ENCODE measurements at places on chromosomes 6 and 20. TPM values are rescaled to one million over a fixed set of nuclear protein-coding genes. Genes with fewer than 3 reads are reported as not detected.

BEND6 gene
- total RNA-seq: 4.2 TPM

ADGB gene
- total RNA-seq: not detected

DNA sequence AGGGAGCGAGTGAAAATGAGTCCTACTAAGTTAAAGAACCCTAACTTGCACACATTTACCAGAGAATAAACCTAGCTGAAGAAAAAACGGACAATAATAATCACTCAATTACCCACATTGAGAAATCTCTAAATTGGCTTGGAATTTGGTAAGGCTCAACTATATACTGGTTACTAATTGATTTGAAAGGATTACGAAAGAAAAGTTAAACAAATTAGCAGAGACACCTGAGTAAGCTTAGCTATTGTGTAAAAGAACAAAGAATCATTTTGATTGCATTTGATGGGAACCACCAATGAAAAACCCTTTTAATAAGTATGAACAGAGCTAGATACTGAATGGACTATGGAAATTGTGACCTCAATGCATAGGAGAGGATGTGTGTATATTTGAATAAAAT is 118.6 kb upstream of the ADGRF1 start:
- no peak for DNase-seq

GRCh38 chr6:14202947-14203346 is 85.4 kb downstream of the CD83 start:
- no peak for DNase-seq

DNA sequence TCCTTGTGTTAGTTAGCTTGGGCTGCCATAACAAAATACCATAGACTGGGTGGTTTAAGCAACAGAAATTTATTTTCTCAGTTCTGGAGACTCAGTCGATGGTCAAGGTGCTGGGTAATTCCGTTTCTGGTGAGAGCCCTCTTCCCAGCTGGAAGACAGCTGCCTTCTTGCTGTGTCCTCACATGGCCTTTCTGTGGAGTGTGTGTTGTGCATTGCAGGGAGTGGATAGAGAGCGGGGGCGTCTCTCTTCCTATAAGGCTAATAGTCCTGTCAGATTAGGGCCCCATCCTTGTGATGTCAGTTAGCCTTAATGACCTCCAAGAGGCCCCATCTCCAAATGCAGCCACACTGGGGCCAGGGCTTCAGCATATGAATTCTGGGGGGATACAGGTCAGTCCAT is 19.2 kb downstream of the CHMP4B start:
- DNase-seq: no peak

DNA sequence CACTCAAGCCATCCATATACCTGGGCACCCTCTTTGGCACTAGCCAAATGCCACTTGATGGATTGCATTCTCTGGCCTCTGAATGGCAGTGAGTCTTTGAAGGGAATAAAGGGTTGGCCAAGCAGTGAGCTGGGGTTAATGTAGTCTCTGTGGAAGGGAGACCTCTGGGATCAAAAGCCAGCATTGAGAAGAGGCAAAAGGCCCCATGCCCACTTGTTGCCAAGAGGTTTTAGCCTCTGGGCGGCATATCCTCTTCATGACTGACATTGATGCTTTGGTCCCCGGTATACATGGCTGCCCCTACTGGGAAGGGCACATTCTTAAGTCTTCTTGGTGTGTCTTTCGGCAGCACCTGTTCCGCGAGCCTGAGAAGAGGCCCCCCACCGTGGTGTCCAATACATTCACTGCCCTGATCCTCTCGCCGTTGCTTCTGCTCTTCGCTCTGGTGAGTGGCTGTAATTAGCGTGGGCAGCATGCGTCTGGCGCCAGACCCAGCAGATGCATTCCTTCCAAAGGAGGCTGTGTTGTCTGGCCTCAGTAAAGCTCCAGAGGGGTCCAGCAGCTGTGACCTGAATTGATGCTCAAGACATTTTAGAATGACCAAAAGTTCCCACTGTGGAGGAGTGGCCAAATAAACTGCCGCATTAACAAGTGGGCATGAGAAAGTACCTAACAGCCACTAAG is 29.5 kb downstream of the GHRH start:
- no peak for DNase-seq

GRCh38 chr6:100322886-100323285 is 141.8 kb downstream of the SIM1 start:
- DNase-seq: no peak

DNA sequence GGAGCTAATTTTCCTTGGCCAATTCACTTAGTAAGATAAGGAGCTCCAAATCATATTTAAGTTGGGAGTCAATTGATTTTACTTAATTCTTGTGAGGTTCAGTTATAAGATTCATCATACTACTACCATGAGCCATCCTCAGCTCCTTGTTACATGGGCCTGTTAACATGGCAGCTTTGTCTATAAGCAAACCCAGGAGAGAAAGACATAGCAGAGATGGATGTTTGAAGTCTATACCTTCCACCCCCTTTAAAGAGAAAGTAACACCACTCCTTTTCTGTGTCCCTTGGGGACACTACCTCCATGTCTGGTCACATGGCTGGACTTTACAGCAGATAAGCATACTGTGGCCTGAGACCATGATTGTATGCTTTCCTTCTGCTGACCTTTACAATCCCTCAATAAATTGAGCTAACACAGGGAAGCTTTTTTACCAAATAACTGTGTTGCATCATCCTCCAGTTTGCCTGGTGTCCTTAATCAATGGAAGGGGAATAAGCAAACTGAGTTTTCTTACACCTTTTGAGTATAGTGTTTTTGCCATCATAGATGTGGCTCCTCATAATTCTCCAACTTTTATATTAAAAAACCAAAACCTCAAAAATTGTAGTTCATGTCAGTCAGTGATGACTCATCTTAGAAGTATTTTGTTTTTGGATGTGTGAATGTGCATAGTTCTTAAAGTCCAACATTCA is 9.8 kb upstream of the ZNFX1 start:
- no peak for DNase-seq

DNA sequence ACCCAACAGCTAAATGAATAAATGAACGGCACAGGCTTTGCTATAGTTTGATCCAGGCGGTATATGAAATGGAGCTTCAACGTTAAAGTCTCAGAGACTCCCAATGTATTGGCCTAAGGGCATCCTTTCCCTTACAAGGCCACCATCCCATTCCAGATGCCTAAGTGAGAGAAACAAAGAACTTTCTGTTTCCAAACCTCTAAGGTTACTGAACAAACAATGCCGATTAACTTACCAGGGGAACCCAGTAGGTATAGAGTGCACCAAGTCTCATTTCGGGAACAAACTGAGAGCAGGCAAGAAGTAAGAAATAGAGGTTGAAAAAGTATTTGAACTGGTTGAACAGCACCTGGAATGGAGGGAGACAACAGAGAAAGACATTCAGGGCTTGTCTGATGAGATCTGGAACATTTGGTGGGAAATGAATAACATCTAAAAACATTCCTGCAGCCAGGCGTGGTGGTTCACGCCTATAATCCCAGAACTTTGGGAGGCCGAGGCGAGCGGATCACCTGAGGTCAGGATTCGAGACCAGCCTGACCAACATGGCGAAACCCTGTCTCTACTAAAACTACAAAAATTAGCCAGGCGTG is 42.5 kb downstream of the ATP9A start:
- no peak for DNase-seq

GRCh38 chr20:53408691-53409446 is 184.8 kb downstream of the ZNF217 start:
- no peak for DNase-seq

DNA sequence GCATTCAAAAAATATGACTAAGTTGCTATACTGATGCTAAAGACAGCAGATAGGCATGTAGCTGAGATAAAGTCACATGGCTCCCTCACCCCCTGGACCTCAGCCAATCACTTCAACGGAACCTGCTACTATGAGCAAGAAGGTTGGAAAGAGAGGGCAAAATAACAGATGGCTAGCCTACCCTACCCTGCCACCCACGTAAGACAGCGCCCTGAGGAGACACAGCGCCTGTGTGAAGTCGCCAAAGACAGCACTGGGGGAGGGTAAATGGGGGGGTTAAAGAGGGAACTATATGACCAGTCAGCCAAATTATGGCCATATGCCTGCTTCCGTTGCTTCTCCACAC is 163.2 kb downstream of the RALGAPA2 start:
- no peak for DNase-seq

DNA sequence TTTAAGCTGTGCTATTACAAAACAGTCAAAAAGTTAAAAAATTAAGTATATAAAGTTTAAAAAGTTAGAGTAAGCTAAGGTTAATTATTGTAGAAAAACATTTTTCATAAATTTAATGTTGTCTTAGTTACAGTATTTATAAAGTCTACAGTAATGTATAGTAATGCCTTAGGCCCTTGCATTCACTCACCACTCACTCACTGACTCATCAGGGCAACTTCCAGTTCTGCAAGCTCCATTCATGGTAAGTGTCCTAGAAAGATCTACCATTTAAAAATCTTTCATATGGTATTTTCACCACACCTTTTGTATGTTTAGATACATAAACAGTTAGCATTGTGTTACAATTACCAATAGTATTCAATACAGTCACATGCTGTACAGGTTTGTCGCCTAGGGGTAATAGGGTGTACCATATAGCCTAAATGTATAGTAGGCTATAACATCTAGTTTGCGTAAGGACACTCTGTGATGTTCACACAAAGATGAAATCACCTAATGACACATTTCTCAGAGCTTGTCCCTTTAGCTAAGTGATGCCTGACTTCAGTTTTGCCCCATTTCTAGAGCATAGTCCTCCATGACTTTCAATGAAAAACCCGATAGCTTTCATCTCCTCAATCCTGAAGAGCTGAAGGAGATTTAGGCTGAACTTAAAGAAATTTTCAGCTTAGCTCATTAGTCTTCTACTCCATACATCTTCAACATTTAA is 14.9 kb upstream of the HLA-DRA start:
- DNase-seq: no peak

DNA sequence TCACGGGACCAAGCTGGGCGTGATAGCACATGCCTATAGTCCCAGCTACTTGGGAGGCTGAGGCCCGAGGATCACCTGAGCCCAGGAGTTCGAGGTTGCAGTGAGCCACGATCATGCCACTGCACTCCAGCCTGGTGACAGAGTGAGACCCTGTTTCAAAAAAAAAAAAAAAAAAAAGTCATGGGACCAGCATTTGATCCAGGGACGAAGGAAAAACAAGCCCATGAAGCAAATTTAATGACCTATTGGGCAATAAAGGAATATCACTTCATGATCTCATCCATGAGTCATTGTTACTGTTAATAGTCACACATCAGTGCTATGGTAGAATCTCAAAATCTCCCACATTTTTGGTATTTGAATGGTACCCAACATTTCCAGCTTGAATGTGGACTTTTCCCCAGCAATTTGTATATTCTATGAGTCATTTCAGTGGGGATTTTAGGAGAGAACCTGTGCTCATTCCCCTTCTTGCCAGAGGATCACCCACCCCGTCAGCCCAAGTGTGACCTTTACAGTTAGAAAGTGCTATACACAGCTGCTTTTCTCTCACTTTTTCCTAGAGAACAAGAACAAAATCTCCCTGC is 8.5 kb upstream of the SOD2 start:
- no peak for DNase-seq

DNA sequence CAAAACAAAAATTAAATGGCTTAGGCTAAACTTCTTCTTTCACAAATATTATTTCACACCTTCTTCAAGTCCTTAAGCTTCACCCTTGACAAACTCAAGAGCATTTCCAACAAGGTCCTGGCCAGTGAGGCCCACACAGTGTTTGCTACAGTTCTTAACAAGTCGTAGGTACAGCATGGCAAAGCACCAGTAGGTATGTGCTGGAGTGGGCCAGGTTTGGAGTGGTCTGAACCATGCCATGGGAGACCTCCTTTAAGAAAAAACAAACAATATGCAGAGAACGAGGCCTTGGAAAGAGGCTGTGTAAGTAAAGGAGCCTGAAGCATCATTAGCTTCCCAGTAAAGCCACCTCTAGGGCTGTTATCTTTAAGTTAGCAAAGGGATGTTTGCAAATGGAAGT is 154.3 kb upstream of the SNX9 start:
- no peak for DNase-seq

TBXT gene
- not detected for total RNA-seq

GRCh38 chr6:7761051-7761450 is 35.2 kb downstream of the BMP6 start:
- DNase-seq: no peak

- DNase-seq: no peak
These were observed 127.0 kb downstream of the MAFB start for GRCh38 chr20:40562031-40562430.

GRM1 gene
- total RNA-seq: 0.44 TPM

RHAG gene
- 2.6 TPM for total RNA-seq

DNA sequence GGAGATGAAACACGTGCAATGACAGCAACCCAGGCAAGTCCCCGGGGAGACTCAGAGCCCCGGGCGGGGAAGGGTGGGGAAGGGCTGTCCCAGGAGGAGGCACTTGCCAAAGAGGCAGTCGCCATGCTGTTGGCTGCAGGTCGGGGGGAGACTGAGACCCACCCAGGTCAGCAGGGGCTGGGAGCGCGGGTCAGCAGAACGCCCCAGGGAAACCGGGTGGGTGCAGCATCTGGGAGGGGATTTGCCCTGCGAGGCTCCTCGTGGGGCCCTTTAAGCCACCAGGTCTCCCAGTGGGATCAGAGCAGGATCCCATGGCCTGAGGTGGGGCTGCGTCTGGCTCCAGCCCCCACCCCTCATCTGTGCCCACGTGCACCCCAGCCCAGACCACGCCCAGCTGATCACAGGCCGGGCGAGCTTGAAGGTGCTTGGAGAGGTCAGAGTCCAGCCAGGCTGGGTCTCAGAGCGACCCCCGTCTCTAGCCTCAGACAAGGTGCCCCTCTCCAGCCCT is 65.5 kb downstream of the YTHDF1 start:
- DNase-seq: no peak

DNA sequence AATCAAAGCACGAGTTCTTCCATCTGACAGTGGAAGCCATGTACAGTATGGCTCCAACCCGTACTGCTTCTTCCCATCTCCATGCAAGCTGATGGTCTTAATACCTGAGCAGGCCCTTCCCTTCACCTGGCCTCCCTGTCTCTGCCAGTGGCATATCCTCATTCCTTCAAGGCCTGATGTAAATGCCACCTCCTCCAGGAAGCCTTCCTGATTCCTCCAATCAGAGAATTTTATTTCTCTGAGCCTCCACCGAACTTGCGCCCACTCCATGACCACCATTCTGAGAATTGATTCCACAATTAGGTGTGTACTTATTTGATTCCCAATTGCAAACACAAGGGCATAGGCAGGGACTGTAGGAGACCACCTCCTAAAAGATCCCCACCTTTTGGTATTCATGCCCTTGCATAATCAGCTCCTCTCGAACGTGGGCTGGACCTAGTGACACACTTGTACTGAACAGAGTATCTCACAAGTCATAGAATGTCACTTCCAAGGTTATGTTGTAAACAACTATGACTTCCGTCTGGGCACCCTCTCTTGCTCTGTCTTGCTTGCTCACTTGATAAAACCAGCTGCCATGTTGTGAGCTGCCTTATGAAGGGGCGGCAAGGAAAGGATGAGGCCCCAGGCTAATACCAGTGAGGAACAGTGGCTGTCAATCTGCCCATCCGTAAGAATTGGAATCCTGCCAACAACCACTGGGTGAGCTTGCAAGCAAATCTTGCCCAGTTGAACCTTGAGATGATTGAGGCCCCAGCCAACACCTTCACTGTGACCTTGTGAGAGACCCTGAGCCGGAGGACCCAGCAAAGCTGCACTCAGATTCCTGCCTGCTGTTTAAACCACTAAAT is 38.8 kb downstream of the CPNE5 start:
- no peak for DNase-seq

All from tibial nerve (tissue), 4 donors.